CD4-positive, alpha-beta T cell treated with Interleukin-15 for 4 hours (primary cell): ENCODE measurements at places on chromosomes 4 and X.

GRCh38 chr4:4849524-4850193 lies 9.8 kb upstream of the MSX1 start:
- DNase-seq = no peak

DNA sequence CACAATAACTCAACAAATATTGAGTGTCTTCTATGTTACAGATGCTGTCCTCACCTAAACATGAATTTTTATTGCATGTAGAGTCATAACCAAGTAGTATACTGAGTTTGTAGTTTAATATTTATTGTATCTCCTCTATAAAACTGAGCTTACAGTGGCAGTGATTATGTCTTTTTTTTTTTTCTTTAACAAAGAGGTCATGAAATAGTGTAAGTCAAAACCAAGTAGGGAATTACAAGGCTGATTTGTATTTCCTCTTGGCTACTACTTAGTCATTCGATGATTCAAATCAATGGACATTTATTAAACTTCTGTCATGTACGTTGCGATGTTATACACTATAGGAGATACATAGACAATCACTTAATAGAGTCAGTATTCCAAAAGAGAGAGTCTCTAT lies 48.4 kb downstream of the IL15 start:
- no peak for DNase-seq

- DNase-seq = no peak
Observed at GRCh38 chr4:47615385-47615784, 130.3 kb downstream of the ATP10D start.

- DNase-seq = no peak
Observed at GRCh38 chr4:89312066-89312465, 4.5 kb upstream of the GPRIN3 start.

DNA sequence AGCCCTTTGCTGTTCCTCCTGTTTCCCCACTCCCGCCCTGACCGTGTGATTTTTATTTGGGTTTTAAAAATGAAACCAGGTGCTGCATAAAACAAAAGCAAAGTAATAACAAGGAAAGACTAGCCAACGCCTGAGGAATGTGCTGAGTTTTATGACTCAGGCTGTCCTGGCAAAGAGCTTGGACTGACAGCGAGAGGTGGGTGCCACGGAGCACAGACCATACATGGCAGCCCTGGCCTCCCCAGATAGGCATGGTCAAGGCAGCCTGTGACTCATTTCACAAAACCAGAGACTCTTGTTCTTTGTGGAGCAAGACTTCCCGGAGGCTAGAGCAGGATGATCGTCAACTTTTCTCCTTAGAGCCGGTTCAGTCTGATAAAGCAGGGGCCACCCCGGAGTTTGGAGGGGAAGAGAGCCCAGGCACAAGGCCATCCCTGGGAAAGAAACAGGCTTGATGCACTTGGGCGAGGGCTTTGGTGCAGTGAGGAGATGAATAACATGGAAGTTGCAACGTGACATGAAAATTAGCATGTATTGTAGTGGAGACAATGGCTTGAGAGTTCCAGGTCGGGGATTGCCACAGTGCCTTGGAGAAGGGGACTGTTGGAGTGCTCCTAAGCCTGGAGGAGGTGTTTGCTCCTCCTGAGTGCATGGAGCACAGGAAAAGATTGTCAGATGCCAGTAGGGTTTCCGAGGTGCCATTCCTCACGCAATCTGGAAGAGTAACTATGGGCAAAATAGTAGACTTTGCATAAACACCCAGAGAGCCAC lies 54.8 kb downstream of the C4orf51 start:
- DNase-seq = no peak

- no peak for DNase-seq
Observed at GRCh38 chr4:9704551-9705332, 76.7 kb upstream of the DRD5 start.

- no peak for DNase-seq
Observed at GRCh38 chr4:184216515-184216914, 1.2 kb downstream of the ENPP6 start.

GRCh38 chr4:96698831-96699230 lies 858.9 kb downstream of the PDHA2 start:
- DNase-seq = no peak

GRCh38 chr4:140790171-140790570 lies 34.0 kb upstream of the TBC1D9 start:
- DNase-seq = no peak

GRCh38 chrX:149937871-149938426 lies 342 bp downstream of the EOLA2 start:
- no peak for DNase-seq

GRCh38 chrX:16771483-16772398 lies 14.5 kb upstream of the TXLNG start:
- DNase-seq = no peak

GRCh38 chr4:159632031-159632430 lies 529.2 kb downstream of the RAPGEF2 start:
- DNase-seq = no peak
